ENCODE measurements at places on chromosomes 11 and 22. TPM values are rescaled to one million over a fixed set of nuclear protein-coding genes. Genes with fewer than 3 reads are reported as not detected.

The HBB gene
- total RNA-seq: 71.8 TPM

The PATE2 gene
- not detected for total RNA-seq

The CACNA1I gene
- 0.33 TPM for total RNA-seq

DNA sequence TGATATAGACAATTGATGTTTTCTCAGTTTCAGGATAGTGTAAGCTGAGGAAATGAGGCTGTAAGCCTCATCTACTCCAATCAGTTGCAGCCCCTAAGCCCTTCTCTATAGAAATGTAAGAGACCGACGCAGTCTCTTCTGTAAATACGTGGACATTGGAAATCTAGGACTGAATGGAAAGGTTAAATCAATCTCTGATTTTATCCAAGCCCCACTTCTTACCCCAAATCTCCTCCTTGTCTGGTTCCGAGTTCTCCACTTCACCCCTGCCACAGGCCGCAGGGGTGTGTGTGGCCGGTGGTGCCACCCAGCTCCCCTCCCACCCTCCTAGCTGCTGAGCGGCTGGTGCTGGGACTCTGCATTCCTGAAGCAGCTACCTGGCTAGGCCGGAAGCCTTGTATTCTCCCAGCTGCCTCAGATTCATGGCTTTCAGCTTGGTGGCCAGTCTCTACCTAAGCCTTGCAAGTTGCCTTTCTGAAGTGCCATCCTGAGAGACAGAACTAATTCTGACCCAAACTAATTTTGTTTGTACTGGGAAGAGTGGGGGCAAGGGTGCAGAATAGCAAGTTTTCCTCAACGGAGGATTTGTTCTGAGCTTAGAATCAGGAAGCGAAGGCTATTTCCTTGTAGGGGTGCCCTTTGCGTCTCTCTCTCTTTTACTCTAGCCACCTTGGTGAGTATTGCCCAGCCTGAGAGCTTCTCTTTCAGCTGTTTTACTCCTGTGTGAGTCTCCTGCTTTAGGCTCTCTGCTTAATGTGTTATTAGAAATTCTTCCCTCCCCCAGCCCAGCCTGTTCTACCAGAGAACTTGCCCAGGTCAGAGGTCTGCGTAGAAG is 749 bp downstream of the VWA5A start:
- DNase-seq: no peak

The CARNS1 gene
- total RNA-seq: 4.2 TPM

- no peak for DNase-seq
These were observed 34.5 kb downstream of the CELF1 start for GRCh38 chr11:47518212-47518964.

The EMID1 gene
- total RNA-seq: 4.6 TPM

DNA sequence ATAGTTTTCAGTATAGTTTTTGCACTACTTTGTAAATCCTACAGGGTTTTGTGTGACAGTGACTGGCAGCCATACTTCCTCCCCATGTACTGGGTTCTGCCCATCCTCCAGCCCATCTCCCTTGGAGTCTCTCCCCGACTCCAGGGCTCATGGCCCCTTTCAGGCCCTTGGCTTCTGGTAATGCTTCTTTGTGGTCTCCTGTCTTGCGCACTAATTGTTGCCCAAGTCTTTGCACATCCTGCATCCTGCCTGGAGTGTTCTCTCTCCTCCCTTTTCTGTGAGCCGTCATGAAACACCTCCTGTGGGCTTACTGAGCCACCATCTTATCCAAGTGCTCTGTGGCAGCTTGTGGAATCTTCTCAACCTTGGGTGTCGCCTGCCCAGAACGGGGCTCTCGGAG is 11.4 kb upstream of the KCNQ1OT1 start:
- no peak for DNase-seq

The SESN3 gene
- 39.7 TPM for total RNA-seq

Data from breast epithelium (tissue), 4 donors.